Activated T-helper 2 cell treated with anti-CD3 and anti-CD28 coated beads, Interferon-gamma antibody, Interleukin-2, Interleukin-4, amounts not matched to agents 10 μg/mL and 5 μg/mL and 100 μg/mL, durations not matched to agents 14 hours and 24 hours and 36 hours (primary cell): ENCODE measurements at places on chromosomes 7 and 10. TPM values are rescaled to one million over a fixed set of nuclear protein-coding genes. Genes with fewer than 3 reads are reported as not detected.

The MYO1G gene
- 442 and 450 TPM in 2 replicates for total RNA-seq

The VAX1 gene
- total RNA-seq = not detected in 2 replicates

The MYL10 gene
- not detected in 2 replicates for total RNA-seq

The PKD1L1 gene
- total RNA-seq = 0.11 and 1.1 TPM in 2 replicates

The FAM131B gene
- 1.3 and 2.0 TPM in 2 replicates for total RNA-seq

The JAKMIP3 gene
- total RNA-seq = 1.3 TPM in 2 replicates

The SKIDA1 gene
- 0.11 TPM in 2 replicates for total RNA-seq

The FAM25G gene
- total RNA-seq = not detected in 2 replicates

The STEAP1 gene
- 0.46 and 0.50 TPM in 2 replicates for total RNA-seq

The AKR1C8 gene
- total RNA-seq = not detected in 2 replicates
